ENCODE measurements at places on chromosomes 6 and 20.
A peak's percentile ranks its signal among the peaks of the same experiment; 100 is the strongest.

GRCh38 chr6:36072681-36073080, 45.1 kb downstream of the MAPK14 start:
- no peak for DNase-seq

DNA sequence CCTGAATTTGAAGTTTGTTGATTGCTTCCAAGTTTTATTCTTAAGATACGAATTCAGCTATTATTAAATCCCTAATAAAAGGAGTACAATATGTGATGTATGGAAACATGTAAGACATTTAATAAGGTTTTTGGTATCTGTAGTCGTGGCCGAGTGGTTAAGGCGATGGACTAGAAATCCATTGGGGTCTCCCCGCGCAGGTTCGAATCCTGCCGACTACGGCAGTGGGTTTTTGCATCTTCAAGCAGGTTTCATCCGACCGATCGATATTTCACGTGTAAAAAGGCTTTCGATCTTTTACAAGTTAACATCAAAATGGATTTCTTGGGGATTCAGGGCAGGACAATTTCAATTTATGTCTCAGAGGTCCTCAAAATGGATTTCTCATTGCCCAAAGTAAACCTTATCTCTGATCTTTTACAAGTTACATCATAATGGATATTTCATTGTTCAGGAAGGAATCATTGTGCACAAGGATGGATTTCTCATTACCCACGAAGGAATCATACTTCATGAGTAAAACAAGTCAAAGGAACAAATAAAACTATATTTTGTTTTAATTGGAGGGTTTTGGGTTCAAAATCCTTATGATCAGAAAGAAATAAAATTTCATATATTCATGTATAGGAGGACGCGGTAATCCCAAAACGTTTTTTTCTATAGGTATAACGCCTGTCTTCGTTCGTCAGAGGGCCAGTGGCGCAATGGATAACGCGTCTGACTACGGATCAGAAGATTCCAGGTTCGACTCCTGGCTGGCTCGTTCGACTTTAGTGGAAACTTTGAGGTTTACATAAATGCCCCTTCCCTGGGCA, 37.3 kb upstream of the BTN3A2 start:
- DNase-seq: no peak

DNA sequence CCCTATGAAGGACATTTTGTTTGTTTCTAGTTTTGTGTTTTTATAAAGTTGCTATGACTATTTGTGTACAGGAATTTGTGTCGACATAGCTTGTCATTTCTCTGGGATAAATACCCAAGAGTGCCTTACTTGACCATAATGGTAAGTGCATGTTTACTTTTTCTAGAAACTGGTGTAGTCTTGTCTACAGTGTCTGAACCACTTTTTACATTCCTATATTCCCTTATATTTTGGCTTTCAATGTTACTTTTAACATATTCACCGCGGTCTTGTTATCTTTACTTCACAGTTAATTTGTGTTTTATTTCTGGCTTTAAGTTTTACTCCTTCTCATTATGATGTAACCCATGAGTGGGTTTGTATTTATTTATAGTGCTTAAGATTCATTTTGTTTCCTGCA, 444.4 kb upstream of the RGS17 start:
- no peak for DNase-seq

DNA sequence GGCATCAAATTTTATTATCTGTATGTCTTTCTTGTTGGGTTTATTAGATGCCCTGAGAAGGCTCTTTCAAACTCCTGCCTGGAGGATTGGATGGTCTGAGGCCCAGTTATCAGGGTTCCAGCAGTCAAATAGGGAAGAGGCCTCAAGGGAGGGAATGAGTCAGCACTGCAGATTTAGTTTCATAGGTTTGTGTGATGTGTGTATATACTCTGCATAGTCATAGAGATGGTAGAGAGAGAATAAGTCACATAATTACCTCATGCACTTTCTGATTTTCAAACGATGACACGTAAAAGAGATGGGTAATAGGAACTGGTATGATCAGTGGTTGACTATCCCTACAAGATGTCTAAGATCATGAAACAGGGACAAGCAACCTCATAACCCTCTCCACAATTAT, 82.1 kb downstream of the ADAT2 start:
- peak; percentile 50 for DNase-seq

- DNase-seq: no peak
Observed at GRCh38 chr20:2421247-2421646, 40.5 kb downstream of the TGM6 start.

- DNase-seq: no peak
Observed at GRCh38 chr6:147664092-147664491, 155.6 kb downstream of the SAMD5 start.

GRCh38 chr6:135686784-135687301, 164.7 kb upstream of the PDE7B start:
- no peak for DNase-seq

- DNase-seq: no peak
Observed at GRCh38 chr6:15712797-15713196, 50.0 kb upstream of the DTNBP1 start.

DNA sequence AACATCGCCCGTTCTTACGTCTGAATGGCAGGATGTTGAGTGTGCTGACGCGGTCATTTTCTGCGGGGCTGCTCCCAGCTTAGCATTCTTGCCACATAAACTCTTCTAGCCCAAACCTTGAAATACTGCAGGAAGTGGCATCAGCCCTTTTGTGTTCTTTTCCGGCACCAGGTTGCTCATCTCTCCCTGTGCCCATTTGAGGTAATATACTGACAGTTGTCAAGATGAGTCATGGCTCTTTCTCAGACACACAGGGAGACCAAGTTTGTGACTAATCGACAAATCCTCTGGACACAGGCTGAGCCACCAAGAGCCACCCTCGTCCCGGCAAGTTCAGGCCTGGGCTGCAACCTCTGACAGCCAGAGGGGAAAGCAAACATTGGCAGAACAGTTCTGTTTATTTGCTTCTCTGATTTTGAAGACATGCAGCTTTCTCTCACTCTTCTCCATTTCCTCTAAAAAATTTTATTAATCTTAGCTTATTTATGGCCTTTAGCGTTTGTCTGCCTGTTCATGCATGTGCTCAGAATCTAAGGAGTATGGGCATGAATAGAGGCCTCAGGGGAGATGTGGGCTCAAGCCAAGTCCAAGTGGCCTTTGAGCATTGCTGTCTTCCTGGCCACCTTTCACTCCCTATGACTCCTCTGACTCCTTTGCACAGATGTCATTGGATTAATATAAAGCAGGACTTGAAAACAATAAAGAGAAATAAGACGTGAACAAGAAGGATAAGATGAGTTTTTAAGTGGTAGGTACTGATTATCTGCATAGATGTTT, 328.2 kb upstream of the JAG1 start:
- DNase-seq: no peak

DNA sequence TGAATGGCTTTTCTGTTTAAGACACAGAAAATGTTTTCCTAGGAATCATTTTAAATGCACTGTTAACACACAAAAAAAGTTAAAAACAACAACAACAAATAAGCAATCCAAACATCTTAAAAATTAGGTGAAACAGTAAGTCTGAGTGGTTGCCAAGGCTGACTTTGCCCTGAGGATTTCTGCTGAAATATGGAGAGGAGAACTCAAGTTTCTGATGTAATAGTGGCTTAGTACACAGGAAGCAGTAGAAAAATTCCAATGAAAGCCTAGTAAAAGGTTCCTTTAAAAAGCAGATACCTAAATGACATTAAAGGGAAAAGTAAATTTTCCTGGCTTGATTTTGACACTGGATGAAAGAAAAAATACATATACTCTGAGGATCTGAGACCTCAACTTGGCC, 184.2 kb downstream of the EPM2A start:
- DNase-seq: no peak

GRCh38 chr6:107730683-107731314, 93.3 kb downstream of the SCML4 start:
- DNase-seq: no peak

DNA sequence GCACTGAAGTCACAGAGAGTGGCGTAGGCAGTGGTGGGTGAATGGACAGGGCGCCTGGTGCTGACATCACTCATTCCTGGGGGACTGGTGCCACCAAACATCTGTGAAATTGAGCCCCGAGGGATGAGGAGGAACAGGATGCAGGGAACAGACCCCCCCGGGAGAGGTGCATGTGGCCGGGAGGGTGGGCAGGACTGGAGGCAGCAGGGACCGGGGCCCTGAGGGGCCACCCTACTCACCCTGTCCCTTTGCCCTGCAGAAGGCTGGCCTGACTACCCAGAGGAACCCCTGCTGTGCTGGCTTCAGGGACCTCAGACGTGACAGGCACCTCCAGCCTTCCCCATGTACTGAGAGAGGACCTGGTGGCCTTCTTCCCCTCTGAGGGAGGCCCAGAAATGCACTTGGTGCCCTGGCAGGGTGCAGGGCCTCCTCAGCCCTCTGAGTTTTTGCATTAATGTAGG, 25.1 kb downstream of the SYNDIG1 start:
- DNase-seq: no peak

GRCh38 chr6:146422789-146423375, 120.8 kb upstream of the RAB32 start:
- no peak for DNase-seq

GRCh38 chr20:50546729-50547314, 36.6 kb downstream of the PTPN1 start:
- peak; percentile 20 for DNase-seq

- DNase-seq: no peak
Observed at GRCh38 chr6:73704260-73704659, 8.3 kb downstream of the CD109 start.

- DNase-seq: no peak
Observed at GRCh38 chr20:44407402-44408184, 52.1 kb downstream of the HNF4A start.

DNA sequence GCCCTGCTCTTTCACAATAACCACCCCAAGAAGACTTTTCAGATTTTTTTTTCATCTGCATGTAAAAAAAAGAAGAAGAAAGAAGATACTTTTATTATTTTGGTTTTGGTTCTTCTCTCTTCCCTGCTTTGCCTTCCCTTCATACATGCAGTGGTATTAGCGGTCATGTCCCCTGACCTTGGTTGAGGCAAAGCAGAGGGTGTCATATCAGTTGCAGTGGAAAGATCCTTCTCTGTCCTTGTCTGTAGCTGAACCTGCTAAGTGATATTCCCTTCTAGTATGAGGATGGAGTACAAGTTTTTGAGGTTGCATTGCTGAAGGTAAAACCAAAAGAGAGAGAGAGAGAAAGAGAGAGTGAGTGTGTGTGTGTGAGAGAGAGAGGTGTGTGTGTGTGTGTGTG, 345.7 kb downstream of the UTRN start:
- DNase-seq: no peak

GRCh38 chr6:112957536-112957916, 610.4 kb downstream of the RFPL4B start:
- no peak for DNase-seq

DNA sequence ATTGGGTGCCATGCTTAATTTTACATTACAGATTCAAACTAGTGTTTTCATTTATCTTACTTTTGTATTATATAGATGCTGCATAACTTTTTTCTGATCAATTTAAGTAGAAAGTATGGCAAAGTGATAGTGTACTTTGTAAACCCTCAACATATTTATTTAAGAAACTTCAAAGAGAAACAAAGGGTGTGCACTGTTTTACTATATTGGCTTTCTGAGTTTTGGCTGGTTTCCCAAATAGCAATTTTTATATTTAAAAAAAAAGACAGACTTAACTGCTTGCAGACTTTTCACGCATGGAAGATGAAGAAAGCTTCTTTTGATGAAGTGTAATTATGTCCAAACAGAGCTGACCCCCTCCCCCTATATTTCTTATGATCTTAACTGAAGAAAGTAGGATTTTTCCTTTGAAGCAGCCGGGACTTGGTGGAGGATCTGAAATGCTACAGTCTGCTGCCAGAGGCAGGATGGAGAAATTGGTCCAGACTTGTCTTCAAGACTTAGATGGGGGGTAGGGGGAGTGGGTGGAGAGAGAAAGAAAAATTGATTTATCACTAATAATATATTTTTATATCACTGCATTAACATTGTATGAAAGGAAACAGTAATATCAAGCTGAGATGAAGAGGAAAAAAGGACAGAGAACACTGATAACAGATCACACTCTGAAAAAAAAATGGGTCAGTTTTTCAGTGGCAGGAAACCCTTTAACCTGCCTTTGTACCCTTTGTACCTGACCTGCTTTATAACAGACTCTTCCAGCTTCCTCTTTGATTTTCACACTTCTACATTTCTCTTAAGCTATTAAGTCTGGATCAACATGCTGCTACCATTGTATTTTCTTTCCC, 56.0 kb upstream of the SUPT3H start:
- DNase-seq: no peak

GRCh38 chr6:109465772-109466171, 10.2 kb upstream of the MICAL1 start:
- DNase-seq: no peak

GRCh38 chr6:169723991-169724493, 258 bp downstream of the PHF10 start:
- DNase-seq: peak; percentile 81

- DNase-seq: no peak
Observed at GRCh38 chr6:166078294-166078693, 89.4 kb downstream of the TBXT start.

GRCh38 chr6:24910331-24910960, 25.3 kb downstream of the RIPOR2 start:
- peak; percentile 48 for DNase-seq

DNA sequence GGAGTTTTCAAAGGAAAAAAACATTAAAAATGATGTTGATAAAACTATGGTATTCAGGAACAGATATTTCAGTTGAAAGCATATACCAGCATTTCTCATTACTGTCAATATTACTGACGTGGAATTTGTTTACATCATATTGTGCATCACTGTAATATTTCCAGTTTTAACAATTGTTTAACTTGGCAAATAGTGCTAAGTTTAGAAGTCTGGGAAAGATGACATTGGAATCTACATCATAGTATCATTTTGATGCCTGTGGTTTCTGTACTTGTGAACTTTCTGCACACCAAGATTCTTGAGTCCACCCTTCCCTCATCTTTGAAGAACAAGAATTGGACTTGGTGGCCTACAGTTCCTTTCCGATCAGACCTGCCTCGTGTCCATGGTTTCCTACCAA, 98.1 kb downstream of the RALGAPA2 start:
- DNase-seq: no peak
